ENCODE measurements at places on chromosomes 3 and 15.

DNA sequence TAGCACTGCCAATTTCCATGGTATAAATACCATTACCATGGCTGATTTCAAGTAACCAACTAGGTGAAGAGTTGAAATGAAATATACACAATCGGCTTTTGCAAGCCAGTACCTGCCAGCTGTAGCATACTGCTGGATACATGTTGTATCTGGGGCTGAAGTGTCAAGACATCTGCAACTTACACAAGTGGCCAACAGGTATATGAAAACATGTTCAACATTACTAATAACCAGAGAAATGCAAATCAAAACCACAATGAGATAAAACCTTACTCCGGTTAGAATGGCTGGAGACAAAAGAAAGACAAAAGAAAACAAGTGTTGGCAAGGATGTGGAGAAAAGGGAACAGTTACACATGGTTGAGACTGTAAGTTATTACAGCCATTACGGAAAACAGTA is 11.6 kb downstream of the ATOSA start:
- no peak for DNase-seq

GRCh38 chr15:81105545-81105944 is 28.5 kb upstream of the CFAP161 start:
- DNase-seq, result no peak

GRCh38 chr15:54150255-54150654 is 172.0 kb downstream of the UNC13C start:
- DNase-seq, result no peak

DNA sequence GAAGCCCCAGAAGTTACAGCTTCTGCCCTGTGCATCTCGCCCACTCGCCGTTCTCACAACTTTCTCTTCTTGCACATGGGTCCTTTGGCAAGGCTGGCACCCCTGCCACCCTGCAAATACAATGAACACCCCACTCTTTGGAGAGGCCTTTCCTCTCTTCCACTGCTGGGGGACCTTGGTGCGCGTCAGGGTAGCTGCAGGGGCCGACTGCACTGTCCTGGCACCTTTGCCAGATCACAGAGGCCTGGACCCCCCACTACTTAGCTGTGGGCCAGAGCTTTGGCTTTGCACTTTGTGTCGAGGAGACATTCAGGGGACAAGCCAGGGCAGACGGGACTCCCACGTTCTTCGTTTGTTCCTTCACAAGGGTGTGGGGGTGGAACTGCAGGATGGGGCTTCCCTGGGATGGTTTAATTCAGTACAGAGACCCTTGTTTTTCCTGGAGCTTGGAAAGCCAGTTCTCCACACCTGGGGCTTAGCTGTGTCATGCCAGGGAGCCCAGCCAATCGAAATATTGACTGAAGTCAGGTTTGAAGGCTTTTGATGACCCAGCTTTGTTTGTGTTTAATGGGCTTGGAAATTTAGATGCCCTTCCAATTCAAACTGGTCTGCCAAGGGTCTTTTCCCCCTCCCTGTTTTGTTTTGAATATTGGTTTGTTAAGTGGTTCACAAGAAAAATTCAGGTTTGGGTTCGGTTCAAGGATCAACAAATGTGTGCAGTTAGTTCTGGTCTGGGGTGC is 256.1 kb upstream of the TLE3 start:
- DNase-seq, result no peak

- no peak for DNase-seq
These were observed 24.1 kb downstream of the PRR20G start for GRCh38 chr3:127263586-127264231.

- DNase-seq, result peak; percentile 52
These were observed 315.4 kb upstream of the RASGRP1 start for GRCh38 chr15:38879909-38880471.

GRCh38 chr15:63135804-63136203 is 14.1 kb downstream of the LACTB start:
- DNase-seq, result no peak

DNA sequence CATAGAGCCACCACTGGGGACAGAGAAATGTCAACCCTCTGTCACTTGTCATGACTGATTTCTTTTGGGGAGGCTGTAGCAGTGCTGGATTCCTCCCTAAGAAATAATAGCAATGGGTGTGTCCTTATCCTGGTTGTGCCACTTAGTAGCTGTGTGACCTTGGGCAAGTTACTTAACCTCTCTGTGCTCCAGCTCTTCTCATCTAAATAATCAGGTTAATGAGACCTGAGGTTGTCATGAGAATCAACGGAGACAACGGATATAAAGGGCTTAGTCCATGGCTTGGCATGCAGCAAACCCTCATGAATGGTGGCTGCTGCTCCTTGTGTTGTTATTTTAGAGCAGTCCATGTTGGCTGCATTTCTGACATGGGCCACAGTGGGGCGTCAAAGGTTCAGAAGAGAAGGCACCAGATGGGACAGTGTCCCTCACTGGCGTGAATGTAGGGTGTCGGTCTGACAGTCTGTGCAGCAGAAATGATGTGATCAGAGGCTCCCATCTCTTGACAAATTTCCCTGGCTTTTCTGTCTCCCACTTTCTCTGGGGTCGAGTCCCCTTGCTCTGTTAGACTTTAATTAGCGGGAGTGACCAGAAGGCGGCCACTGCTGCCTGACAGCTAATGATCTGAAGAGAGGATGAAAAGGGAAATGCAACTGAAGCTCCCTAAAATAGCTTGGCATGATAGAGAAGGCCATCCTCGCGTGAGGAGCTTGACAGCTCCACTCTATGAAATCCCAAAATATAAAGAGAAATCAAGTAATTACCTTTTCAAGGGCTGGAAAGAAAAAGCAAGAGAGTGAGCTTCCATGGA is 209.4 kb downstream of the CADPS start:
- peak; percentile 57 for DNase-seq

DNA sequence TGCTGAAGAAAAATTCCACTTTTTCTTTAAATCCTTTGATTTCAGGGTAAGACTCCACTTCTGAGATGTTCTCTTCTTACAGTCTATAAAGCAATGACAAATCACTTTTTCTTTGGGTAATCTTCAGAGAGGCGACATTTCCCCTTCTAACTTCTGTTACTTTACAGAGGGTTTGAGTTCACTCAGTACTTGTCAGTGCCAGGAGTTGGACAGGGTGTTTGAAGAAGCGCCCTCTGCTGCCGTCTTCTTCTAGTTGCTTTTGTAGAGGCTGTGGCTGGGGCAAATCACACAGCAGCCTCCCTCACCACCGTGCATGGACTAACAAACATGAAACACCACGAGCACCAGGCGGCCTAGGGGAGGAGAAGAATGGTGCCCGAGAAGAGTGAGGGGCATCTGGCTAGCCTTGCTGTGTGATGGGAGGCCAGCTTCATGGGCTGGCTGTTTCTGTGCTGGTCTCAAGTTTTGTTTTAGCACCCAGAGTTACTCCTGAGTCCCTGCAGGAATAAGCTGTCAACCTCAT is at the start of gene CD80:
CD80 (minus strand) TSS at position 174 of the 523 bp plus-strand sequence. CDS start 1,886 bp downstream, outside the sequence.
- DNase-seq, result peak; percentile 36

- no peak for DNase-seq
These were observed 272.2 kb upstream of the RARB start for GRCh38 chr3:25155652-25156471.

DNA sequence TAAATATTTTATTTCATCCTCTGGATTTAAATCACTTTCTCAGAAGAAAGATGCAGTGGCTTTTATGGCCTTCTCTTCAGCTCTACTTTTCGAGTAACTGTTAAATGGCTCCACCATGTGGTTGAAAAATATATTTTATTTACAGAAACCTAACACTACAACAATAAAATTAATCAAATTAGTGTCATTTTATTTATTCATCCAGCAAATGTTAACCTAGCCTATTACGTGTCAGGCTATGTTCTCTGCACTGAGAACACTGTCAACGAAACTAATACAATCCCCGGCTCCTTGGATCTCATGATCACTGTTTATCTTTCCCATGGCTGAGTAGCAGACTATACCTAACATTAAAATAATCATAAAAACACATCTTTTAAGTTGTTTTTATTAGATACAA is 148.0 kb upstream of the OSTN start:
- DNase-seq, result no peak

DNA sequence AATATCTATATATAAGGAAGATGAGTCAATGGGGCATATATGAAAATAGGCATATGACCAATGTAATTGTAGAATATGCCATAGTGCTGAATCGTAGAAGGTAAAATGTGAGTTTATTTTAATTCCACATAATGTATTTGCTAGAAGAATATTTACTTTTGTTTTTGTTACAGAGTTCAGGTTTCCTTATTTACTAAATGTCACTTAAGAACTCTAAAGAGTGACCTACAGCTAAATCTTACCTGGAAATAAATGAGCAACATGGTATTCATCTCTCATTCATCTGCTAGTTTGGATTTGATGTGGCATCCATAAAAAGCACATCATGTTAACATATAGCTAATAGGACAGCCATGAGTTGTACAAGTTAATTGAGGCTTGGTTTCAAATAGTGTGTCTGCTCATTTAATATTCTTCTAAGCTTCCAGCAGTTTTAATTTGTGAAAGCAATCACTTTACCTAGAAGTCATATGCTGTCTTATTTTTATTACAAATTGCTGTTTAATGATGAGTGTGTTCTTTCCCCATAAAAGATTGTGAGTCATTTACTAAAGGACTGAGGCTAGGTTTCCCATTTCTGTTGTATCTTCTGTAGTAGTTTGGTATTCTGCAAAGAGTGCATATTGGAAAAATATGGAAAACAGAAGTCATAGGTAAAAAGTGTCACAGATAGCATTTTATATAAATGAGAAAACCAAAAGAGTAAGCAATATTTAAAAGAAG is 222.1 kb upstream of the POU1F1 start:
- DNase-seq, result no peak

DNA sequence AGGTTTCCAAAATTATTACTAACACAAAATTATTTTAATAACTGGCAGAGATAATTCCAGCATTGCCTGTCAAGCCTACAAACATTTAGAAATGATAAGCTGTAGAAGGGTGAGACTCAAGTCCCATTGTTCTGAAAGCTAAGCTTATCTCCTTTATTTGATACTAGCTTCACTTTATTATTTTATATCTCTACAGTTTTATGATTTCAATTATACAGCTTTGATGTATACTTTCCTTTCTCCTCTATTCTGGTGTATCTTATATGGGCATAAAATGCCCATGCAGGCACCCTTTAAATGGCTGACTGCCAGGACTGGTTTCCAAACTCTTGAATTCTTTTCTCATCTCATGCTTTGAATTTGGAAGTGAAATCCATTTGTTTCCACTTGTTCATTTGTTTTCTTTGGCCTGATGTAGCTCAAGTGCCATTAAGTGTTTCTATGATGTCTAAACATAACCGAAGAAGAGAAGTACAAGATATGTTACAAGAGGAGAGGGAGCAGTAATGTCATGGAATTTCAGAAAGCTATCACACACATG is 372.1 kb upstream of the ARHGEF26 start:
- DNase-seq, result no peak

DNA sequence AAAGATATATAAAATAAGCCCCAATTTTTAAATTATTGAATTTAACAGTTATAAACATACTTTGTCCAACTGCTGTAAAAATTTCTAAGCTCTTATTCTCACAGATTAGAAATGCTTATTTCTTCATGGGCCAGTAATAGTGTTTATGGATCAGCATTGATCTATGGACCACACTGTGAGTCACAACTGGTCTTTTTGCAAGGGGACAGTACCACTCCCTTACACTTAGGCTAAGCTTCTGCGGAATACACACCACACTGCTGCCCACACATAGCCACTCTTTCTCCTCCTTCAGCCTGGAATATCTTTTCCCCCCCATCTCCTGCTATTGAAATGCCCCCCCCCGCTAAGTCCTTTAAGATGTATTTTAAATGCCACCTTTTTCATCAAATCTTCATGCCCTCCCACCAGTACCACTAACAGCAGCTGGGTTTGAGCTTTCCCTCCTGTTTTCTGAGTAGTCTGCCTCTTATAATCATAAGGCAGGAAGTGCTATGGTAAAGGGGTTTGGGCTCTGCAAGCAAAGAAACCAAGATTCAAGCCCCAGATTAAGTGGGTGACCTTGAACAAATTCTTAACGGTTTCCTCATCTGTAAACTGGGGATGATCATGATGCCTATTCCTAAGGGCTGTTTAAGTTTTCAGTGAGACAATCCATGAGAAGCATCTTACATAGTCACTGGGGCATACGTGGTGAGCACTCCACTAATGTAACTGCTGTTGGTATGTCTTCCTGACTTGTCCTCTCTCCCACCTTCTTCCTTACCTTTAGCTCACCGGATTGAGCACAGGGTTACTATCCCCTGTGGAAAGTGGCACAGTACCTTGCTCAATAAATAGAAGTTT is 69.2 kb downstream of the DCUN1D1 start:
- DNase-seq, result no peak

DNA sequence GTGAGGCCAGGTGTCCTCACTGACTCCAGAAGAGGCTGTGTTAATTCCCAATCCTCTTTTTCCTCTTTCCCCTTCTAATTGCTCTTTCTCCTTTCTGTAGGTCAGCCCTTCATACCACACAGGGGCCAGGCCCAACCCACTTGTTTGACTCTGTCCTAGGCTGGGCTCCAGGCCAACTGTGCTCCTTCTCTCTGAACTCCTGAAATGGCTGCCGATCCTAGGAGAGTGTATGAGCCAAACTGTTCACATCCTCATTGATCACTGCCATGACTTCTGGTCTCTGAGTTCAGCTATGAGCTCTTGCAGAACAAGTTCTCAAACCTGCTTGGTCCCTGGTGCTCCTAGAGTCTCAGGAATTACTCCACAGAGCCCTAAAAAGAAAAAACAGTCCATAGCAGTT is 145.1 kb downstream of the VGLL4 start:
- DNase-seq, result peak; percentile 33

DNA sequence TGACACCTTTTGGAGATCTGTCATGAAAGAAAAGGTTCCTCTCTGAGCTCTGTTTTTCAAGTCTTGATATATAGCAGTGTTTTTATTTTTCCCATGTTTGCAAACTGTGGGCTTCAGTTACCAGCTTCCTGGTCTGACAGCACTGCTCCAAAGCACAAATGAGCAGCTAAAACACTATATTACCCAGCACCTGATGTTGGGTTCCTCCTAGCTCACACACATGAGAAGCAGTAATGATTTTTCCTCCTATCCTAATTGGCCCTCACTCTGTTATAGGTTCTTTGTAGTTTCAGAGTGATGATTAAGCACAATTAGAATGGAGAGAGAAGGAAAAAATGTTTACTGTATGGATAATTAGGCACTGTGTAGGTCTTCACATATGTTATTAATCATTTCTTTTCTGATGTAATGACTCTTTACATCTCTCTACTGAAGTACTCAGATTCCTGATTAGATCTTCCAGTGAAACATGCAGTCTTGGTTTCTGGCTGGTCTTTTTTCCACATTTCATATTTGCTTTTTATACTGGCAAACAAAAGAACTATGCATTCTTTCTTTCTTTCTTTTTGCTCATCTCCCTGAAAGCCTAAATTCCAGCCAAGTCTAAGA is 939.7 kb downstream of the NSUN3 start:
- no peak for DNase-seq

GRCh38 chr3:144096016-144096415 is 124.4 kb downstream of the DIPK2A start:
- no peak for DNase-seq

All from tibial nerve (tissue), 4 donors.